ENCODE measurements at places on chromosomes 13 and 19.

- no peak for DNase-seq
Observed at GRCh38 chr19:19662344-19662743, 1.1 kb downstream of the ATP13A1 start.

- DNase-seq, result no peak
Observed at GRCh38 chr13:110627351-110627750, 12.0 kb downstream of the NAXD start.

DNA sequence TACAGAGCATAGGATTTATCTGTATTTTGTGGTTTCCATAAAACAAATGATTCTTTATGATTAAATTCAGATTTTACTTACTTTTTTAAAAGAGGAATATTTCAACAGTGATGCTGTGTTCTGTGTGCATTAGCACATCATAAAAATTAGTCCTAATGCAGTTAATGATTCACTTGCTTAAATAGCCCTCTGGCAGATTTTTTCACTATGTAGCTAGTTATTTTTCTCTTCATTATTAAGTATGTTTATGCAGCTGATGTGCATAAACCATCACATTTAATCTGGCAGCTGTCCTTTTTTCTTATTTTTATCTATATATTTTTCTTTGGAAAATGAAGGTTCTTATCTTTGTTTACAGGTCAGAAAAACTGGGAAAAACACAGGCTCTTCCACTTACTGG is 127.2 kb downstream of the ZNF486 start:
- no peak for DNase-seq

DNA sequence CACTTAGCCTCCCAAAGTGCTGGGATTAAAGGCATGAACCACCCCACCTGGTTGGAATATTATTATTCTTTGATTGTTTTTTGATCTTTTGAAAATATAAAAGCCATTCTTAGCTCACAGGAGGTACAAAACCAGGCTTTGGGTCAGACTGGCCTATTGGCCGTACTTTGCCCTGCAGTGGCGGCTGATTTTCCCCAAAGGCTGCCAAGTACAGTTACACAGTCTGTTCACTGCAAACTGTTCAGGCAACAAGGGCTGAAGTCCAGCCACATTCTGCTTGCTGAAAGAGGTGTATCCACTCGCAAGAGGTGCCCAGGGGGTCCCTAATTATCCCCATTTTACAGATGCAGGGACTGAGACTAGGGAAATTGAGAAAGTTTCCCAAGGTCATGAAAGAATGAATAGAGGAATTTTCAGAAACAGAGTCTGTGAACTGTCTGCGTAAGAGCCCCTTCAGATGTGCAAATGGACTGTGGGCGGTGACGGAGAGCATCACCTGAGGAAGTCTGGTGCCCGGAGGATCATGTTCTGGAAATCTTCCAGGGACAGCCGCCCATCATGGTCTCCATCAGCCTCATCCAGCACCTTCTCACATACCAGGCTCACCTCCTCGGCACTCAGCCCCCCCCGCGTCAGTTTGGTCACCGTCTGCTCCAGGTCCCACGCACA is 9.0 kb downstream of the CIB3 start:
- DNase-seq, result no peak
